ENCODE measurements at places on chromosomes 13 and 19.

DNA sequence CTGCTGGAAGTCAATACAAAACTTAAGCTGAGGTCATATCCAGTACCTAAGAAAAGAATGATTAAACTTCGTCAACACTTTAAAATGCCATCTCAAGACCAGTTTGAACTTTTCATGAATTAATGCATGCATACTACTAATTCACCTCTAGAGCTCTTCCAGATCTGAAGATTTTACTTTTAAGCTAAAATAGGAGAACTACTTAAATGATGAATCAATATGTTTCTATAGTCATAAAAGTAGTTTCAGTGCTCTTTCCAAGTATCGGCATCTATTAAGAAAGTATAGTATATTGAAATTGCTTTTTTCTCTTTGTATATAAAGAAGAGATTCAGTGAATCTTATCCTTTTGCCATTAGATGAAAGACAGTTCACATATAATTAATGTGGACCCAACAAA, 1123.9 kb downstream of the PCDH9 start:
- no peak for DNase-seq

- DNase-seq, result no peak
Measured at GRCh38 chr13:48510698-48511097, 22.2 kb downstream of the RCBTB2 start.

DNA sequence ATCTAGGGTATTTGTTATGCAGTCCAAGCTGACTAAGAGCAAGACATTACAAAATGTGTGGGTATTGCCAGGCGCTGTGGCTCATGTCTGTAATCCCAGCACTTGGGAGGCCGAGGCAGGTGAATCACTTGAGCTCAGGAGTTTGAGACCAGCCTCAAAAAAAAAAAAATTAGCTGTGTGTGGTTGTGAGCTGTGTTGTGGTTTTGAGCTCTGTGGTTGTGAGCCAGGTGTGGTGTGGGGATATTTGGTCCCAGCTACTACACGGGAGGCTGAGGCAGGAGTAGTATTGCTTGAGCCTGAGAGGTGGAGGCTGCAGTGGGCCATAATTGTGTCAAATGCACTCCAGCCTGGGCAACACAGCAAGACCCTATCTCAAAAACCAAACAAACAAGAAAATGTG, 5.6 kb upstream of the KEAP1 start:
- no peak for DNase-seq

DNA sequence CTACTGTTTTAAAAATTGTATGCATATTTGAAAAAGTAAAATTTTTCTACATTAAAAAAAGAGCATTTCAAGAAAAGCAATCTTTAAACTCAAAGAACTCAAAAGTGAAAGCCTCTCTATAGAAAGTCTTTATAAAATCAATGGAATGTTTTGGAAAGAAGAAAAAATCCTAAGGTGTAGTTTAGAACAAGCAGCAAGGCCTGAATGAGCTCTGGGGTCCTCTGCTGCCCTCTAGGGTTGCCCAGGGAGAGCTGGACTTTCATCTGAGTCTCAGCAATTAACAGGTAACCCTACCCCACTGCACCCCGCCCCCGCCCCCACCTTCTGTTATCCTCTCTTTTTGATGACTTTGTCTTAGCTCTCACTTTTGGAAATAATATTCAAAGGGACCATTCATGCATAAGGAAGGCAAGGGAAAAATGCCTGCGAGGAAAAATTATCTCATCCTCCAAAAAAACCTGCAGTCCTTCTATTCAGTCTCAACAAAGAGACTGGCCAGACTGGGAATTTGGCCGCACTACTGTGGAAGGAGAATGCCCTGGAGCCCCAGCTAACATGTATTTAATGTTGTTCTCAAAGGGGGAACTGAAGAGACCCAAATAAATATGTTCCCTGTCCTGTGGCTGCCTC, 24.1 kb downstream of the SLC25A30 start:
- peak; percentile 50 for DNase-seq

DNA sequence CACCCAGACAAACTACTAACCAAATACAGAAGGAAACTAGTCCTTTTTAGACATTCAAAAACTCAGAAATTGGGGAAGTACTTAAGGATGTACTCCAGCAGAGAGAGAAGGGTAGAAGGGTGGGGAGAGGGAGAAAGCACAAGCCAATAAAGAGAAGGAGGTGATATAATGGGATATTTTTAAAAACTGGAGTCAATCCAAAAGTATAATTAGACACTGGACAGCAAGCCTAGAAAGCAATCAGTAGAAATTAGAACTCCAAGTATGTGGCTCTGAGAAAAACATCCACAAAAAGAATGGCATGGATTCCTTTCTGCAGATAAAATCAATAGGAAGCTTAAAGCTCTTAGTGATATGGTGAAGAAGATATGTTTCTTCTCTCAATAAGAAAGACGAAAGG, 55.8 kb downstream of the PEPD start:
- no peak for DNase-seq

GRCh38 chr13:98681049-98681448, 71.4 kb downstream of the SLC15A1 start:
- DNase-seq, result no peak

DNA sequence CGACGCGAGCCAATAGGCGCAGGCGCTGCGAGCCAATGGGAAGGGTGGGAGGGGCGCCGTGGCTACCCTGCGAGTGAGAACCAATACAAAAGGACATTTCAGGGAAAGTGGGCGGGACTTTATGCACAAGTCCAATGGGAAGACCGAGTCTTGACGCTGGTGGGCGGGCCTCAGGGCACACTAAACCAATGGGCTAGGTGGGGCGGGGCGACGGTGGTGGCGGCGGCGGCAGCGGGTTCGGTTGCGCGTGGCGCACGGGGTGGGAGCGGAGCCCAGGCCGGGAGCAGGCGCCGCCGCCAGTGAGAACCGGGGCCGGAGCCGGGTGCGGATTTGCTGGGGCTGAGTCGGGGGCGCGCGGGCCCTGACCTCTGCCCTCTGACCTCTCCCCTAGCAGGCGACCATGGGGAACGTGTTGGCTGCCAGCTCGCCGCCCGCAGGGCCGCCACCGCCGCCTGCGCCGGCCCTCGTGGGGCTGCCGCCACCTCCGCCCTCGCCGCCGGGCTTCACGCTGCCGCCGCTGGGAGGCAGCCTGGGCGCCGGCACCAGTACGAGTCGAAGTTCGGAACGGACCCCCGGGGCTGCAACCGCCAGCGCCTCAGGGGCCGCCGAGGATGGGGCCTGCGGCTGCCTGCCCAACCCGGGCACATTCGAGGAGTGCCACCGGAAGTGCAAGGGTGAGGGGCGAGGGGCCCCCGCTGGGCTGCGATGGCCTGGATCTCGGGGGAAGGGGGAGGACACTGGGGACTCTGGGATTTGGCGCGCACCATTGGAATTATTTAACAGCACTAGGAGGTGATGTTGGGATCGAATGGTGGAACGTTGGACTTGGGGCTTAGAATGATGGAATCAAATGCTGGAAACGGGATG, at the start of gene TOMM40:
TOMM40 (plus strand) TSS at position 239 of the 867 bp plus-strand sequence; CDS start at position 401, 162 bp downstream.
- DNase-seq, result no peak

GRCh38 chr13:105607426-105607825, 928.0 kb downstream of the EFNB2 start:
- DNase-seq, result no peak

- DNase-seq, result peak; percentile 85
Measured at GRCh38 chr19:3061182-3062161, 823 bp downstream of the TLE5 start.

DNA sequence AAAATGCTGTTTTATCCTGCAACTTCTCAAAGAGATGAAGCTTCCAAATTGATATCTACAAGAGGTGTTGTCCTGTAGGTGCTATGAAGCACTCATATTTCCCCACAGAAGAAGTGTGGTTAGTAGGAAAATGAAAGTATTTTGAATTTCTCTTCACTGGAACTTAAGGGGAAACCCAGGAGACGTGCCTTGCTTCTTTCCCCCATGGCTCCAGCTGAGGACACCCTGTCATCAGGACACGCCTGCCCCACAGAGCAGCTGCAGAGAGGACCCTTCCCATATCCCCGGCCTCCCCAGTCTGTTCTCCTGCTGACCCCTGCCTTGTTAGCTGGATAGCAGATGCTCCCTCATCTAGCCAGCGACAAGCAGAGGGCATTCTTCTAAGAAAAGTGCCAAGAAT, 371.3 kb downstream of the COG6 start:
- DNase-seq, result peak; percentile 16

DNA sequence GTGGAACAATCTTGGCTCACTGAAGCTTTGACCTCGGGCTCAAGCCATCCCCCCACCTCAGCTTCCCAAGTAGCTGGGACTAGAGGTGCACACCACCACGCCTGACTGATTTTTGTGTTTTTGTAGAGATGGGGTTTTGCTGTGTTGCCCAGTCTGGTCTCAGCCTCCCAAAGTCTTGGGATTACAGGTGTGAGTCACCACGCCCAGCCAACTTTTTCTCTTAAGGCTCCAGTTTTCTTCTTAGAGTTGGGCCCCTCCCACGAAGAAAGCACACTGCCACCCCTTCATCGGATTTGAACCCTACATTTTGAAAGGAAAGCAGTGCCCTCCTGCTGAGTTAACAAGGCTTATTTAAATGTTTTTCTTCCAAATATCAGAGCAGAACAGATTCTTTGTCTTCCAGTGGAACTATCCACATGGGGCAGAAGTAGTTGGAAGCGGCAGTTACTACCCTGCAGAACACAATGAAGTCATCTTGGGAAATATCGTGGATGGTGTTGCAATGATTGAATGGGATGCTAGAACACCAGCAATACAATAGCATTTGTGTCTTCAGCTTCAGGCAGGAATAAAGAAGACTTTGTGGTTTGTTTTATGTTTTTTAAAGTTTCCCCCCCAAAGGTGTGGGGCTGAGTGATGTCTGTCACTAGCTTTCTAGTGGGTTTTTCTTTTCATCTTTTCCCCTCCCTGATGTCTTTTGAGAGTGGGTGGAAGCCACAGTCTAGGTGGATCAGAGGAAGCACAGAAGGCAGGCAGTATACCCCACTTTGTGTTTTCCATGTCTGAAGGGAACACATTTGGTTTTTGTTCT, 8.9 kb downstream of the ACTN4 start:
- DNase-seq, result peak; percentile 75

DNA sequence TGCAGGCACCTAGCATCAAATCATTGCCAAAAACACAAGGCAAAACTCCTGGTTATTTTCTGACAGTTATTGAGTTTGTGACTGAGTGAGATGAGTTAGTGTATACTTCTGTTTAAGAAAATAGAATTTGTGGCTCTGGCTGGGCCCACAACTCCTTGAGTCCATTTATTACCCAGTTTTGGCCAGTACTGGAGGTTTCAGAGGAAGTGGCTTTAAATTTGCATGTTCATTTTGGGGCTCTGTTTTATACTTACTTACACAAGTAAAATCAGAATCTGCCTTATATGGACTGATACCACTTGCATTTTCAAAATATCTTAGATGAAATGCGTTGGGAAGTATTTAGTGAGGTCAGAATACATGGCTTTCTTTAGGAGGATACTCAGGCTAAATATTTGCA, 29.0 kb downstream of the TNFSF11 start:
- no peak for DNase-seq

DNA sequence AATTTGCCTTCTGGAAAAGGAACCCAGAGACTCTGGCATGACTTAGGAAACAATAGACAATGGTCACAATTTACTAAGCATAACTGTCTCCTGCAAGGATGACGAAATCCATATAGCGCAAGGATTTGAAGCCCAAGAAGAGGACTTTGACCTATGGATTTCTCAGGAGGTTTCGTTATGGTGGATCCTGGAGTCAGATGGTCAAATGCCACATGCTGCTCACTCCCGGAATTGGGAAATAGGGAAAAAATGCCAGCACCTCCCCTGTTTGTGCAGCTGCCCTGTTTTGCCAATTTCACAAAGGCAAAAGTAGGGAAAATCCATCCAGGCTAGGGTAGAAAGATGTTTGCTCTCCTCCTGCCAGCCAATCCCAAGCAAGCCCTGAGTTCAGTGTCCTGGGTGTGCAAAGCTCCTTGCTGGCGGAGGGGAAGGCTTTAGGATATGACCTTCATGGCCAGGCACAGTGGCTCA, 23.4 kb downstream of the RDH8 start:
- DNase-seq, result no peak

DNA sequence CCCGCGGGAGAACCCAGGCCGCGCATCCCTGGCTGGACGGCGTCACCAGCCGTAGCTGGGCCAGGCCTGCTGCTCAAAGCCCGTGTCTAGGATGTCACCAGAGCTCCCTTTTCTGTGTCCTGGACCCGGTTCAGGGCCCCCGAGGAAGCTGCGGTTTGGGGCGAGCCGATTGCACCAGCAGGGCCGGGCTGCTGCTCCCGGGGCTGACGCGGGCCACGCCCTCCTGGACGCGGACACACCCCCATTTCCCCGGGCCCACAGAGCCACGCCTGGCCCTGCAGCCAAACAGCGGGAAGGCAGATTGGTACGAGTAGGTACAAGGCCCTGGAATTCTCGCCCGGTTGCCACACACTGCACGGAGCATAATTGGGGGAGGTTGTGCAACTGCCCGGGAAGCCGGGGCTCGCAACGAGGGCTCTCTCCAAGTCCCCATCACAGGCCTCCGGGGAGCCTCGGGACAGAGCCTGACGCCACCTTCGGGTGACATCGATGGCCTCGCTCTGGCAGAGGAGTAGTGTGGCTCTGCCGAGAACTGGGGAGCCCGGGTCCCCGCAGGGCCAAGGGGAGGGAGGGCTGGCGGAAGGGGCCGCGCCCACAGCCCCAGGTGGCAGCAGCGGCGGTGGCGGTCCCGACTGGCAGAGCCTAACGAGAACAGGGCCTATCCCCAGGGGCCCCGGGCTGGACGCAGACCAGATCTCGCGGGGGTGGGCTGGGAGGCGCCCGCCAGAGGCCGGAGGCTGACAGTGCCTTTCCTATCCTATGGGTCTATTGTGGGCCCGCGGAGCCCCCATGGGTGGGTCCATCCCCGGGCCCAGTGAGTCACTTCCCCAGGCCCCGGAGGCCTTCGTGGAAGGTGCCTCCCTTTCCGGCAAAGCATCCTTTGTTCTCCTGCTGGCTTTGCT, 23.5 kb downstream of the KCTD15 start:
- peak; percentile 64 for DNase-seq

DNA sequence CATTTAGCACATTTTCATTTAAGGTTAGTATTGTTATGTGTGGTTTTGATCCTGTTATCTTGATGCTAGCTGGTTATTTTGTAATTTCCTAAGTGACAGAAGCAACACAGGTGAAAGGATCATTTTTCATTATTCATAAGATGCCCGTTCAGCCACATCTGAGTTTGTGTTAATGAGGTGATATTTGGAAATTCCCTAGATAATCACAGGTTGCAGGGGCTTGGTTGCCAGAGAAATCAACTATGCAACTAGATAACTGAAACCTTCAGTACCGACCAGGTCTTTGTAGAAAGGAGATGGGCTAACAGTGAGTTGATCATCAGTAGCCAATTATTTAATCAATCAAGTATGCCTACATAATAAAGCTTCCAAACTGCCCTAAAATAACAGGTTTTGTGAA, 121.3 kb upstream of the UFM1 start:
- DNase-seq, result no peak

All from CD4-positive, alpha-beta T cell treated with Interleukin-17A for 1 hour (primary cell).